Myocyte (in vitro differentiated cells): ENCODE measurements at places on chromosomes 7 and 10. TPM values are rescaled to one million over a fixed set of nuclear protein-coding genes. Genes with fewer than 3 reads are reported as not detected.

- DNase-seq = no peak
Observed at GRCh38 chr10:13517675-13518074, 11.1 kb downstream of the BEND7 start.

DNA sequence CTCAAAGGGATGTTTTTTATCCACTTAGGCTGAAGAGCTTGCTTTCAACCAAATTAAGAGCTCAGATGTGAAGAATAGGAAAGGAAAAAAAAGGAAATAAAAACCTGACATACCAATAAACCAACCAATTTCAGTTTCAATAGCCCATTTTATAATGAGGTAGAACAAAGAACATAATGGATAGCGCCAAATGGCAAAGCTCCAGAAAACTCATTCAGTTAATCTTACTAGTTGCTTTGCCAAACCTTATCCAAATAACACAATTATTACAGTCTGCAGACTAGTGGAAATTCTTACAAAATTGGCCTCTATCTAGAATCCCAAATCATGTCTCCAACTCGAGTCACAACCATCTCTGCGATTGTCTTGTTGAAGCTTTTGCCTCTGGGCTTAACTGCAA, 337.0 kb downstream of the CRPPA start:
- no peak for DNase-seq

DNA sequence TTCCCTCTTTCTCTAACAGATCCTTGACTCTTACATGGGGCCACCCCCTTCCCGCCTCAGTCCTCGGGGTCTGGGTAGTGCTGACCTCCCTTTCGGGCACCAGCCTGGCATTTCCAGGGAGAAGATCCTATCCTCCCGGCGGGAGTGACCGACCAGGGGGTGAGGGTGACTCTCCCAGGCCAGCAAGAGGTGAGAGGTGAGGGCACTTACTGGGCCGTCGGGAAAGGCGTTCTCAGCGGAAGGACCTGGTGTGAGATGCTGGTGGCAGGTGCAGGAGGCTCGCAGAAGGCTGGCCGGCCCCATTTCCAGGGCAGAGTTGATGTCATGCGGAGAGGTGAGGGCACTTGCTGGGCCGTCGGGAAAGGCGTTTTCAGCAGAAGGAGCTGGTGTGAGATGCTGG, 4.2 kb upstream of the FOXL3 start:
- DNase-seq = no peak

The GBX1 gene
- not detected in 2 replicates for total RNA-seq
